ENCODE measurements at places on chromosomes 1 and 21. TPM values are rescaled to one million over a fixed set of nuclear protein-coding genes. Genes with fewer than 3 reads are reported as not detected.

DNA sequence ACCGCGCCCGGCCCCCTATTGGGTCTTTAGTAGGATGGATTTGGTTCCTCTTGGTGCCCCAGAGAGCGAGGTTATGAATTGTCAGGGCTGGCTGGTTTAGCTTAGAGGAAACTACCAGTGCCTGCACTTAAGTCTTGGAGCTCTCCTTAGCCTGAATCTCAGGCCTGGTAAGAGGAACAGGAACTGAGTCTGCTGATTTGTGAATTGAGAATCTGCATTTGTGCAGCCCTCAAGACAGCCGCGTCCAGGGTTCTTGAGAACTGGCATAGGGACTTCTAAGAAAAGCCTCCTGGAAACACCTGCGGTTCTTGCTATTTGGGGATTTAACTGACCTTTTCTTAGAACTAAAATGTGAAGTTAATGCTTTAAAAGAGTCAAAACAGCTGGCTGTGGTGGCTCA lies 1.7 kb downstream of the NECAP2 start:
- H3K27me3 ChIP-seq, result no peaks in the 10 kb centered on the region
- H3K36me3 ChIP-seq, result peaks cover 5% of the 10 kb centered on the region
- H3K4me1 ChIP-seq, result peaks cover 7% of the 10 kb centered on the region
- H3K27ac ChIP-seq, result no peak overlapping the region

DNA sequence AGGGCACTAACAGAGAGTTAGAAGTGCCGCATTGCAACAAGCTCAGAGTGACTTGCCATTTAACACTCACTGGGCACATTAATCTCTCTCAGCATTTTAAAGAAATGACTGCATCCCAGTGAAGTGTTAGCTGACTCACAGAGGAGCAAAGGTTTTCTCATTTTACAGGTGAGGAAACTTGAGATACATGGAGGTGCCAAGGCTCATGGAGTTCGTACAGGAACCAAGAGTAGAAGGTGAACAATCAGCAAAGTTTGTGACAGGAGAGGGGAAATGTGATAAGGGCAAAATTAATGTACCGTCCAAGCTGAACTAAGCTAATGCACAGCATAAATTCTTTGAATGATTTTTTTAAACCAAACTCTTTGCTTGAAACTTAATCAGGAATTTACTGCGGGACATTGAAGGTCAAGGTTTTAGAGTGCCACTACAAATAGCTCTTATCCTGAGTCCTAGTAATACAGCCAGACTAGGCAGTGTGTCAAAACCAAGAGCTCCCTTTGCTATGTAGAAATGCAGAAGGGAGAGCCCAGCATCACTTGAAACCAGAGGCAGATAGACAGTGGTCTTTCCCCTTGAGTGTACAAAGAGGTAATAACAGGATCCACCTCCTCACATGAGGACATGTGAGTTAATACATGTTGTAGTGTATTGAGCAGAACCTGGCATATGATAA lies 22.4 kb upstream of the NTPCR start:
- H3K4me3 ChIP-seq, result no peak overlapping the region
- H3K27ac ChIP-seq, result no peak overlapping the region

GRCh38 chr1:61842863-61843514 lies 100.7 kb downstream of the PATJ start:
- no peak overlapping the region for H3K4me3 ChIP-seq
- H3K36me3 ChIP-seq, result no peaks in the 10 kb centered on the region
- peak; percentile 7 for DNase-seq
- H3K27ac ChIP-seq, result no peak overlapping the region
- no peaks in the 10 kb centered on the region for H3K27me3 ChIP-seq

DNA sequence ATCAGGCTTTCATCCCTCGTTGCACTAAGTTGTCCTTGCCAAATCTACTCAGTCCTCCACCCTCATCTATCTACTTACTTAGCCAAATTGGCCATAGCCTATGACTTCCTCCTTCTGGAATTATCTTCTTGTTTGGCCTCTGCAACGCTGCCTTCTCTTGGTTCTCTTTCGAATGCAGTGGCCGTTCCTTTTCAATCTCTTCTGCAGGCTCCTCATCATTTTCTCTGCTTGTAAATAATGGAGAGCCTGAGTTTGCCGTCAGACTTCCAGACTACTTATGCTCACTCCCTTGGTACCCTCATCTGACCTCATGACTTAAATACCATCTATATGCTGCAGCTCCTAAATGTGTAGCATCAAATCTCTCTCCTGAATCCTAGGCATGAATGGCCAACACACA lies 22.4 kb upstream of the SRRM1 start:
- H3K4me3 ChIP-seq, result no peak overlapping the region
- no peak overlapping the region for H3K27ac ChIP-seq
- H3K27me3 ChIP-seq, result no peaks in the 10 kb centered on the region
- H3K4me1 ChIP-seq, result no peaks in the 10 kb centered on the region
- H3K36me3 ChIP-seq, result no peaks in the 10 kb centered on the region
- DNase-seq, result no peak

DNA sequence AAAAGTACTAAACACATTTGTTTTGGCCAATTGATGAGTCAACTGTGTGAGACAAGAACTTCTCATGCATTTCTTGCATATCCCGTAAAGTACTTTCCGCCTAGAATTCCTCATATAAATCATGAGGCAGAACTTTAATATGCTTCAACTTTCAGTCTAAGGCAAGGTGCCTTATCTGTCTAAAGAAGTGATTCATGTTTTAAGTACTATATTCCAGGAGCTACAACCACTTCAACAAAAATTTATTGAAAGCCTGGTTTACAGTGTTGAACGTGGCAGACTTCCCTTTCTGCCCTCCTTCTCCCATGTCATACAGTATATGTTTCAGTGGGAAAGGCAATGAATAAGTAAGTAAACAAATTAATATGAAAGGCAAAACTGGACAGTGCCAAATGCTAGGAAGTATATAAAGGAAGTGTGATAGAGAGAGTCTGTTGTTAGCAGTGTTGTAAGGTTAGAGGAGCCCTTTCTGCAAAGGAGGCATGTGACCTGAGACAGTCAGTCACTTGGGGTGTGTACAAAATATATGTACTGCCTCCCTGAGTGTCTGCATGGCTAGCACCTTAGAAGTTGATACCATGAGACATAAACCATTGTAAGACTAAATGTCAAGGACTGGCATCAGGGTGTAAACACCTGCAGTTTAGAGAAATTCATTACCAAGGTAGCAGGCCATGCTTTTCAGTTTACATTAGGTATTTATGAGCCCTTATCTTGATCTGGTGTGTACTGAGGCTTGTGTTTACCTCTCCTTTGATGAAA lies 362.2 kb downstream of the SRGAP2C start:
- no peak overlapping the region for H3K27ac ChIP-seq
- no peaks in the 10 kb centered on the region for H3K4me1 ChIP-seq
- H3K4me3 ChIP-seq, result no peak overlapping the region
- DNase-seq, result no peak
- no peaks in the 10 kb centered on the region for H3K27me3 ChIP-seq

DNA sequence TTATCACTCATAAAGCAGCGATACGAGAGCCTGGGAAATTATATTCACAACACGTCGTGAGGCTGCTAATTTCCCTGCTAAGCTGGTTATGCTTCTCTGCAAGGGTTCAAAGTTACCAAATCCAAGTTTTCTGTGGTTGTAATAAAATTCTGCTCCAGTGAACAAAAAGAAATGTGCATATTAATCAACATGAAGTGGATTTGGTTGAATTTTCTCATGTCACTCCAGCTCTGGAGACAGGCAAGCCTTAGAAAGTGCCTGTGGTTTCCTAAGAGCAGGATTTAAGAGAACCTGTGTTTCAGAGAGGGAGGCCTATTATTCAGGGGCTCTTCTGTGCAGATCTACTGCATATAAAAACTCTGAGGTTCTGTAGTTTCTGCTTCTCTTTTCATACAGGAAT lies 87.5 kb downstream of the WLS start:
- H3K36me3 ChIP-seq, result peaks cover under 1% of the 10 kb centered on the region
- no peak for DNase-seq
- no peak overlapping the region for H3K4me3 ChIP-seq
- H3K27ac ChIP-seq, result peak overlapping the region; percentile 77
- H3K4me1 ChIP-seq, result peaks cover 21% of the 10 kb centered on the region

- H3K27ac ChIP-seq, result no peak overlapping the region
- peaks cover 12% of the 10 kb centered on the region for H3K4me1 ChIP-seq
- no peak for DNase-seq
- H3K27me3 ChIP-seq, result no peaks in the 10 kb centered on the region
- no peak overlapping the region for H3K4me3 ChIP-seq
Observed at GRCh38 chr1:39238476-39238875, 34.0 kb downstream of the MACF1 start.

GRCh38 chr1:38274974-38275373 lies 228.4 kb upstream of the POU3F1 start:
- H3K4me1 ChIP-seq, result no peaks in the 10 kb centered on the region
- DNase-seq, result no peak
- no peaks in the 10 kb centered on the region for H3K27me3 ChIP-seq
- no peak overlapping the region for H3K4me3 ChIP-seq
- H3K27ac ChIP-seq, result no peak overlapping the region

DNA sequence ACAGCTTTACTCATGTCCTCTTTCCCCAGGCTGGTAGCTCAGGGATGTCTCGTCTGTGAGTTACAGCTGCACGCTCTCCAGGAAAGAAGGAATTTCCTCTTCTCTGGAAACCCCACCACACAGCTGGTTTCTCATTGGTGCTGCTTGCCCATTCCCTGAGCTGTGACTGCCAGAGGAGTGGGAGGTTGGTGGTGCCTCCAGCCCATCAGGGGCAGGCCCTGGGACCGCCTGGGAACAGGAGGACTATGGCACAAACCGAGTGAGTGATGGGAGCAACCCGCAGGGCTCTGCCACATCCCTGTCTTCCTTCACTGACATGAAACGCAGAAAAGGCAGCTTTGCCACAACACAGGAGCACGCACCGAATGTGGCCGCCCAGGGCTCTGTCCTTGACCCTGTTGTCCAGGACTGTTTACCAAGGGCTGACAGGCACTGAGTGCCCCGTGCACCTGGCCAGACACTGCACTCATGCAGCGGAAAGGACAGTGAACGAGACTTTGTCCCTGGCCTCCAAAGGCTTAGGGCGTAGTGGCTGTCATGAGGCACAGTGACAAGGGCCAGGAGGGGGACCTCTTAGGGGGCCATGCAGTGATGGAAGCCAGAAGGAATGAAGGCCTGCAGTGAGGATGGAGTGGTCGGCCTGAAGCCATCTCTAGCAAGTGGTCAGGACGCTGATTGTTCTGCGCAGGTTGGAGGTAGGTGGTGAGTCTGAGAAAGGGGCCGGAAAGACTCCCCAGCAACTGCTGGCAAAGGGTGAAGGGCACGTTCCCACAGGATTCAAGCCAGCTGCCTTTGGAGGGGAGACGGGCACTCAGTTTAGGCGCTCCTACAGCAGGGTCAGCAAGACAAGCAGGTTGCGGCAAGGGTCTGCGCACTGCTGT lies 1.7 kb upstream of the CCNL2 start:
- H3K27ac ChIP-seq, result no peak overlapping the region
- no peak overlapping the region for H3K4me3 ChIP-seq
- peaks cover 23% of the 10 kb centered on the region for H3K4me1 ChIP-seq
- H3K27me3 ChIP-seq, result no peaks in the 10 kb centered on the region

DNA sequence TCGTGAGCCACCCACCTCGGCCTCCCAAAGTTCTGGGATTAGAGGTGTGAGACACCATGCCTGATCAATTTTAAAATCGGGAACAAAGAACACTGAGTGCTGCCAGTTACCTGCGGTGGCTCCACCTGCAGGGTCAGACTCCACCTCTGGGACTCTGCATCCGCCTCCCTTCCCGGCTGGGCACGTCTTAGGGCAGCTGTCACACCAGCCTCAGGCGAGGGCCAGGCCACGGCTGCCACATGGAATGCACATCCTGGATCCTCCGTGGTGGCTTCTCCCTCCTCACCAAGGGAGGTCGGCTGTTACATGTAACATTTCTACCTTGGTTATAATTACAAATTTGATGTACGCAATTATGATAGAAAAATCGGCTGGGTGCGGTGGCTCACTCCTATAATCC lies 5.9 kb upstream of the MXRA8 start:
- peaks cover 23% of the 10 kb centered on the region for H3K4me1 ChIP-seq
- no peaks in the 10 kb centered on the region for H3K36me3 ChIP-seq
- no peaks in the 10 kb centered on the region for H3K27me3 ChIP-seq
- no peak overlapping the region for H3K27ac ChIP-seq

The OR2T11 gene
- total RNA-seq, result not detected

The KCNN3 gene
- 3.5 TPM for total RNA-seq

The TDRD5 gene
- total RNA-seq, result 2.8 TPM

The SZT2 gene
- 36.1 TPM for total RNA-seq

Data from thyroid gland (tissue), 4 donors.